ENCODE measurements at places on chromosomes 6 and 20.

GRCh38 chr6:104357928-104358327 lies 501.8 kb downstream of the HACE1 start:
- no peak for DNase-seq

DNA sequence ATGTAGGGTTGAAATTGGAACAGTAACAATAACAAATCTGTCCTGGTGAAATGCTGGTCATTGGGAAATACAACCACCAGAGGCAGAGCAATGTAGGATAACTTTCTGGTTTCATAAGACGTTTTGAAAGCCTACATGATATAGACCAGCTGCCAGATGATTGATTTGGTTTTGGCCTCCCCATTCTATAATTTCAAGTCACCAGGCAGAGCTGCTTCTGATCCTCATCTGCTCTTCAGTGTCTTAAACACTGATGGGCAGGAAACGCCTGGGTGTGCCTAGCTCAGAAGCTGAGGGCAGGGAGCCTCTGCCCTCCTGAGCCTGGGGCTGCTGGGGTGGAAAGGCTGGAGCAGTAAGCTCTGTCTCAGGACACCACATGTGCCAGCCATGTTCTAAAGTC lies 24.5 kb downstream of the DHX35 start:
- DNase-seq = no peak

- no peak for DNase-seq
Observed at GRCh38 chr20:17248224-17248623, 21.4 kb downstream of the PCSK2 start.

GRCh38 chr6:157479464-157480303 lies 98.7 kb downstream of the ZDHHC14 start:
- no peak for DNase-seq

DNA sequence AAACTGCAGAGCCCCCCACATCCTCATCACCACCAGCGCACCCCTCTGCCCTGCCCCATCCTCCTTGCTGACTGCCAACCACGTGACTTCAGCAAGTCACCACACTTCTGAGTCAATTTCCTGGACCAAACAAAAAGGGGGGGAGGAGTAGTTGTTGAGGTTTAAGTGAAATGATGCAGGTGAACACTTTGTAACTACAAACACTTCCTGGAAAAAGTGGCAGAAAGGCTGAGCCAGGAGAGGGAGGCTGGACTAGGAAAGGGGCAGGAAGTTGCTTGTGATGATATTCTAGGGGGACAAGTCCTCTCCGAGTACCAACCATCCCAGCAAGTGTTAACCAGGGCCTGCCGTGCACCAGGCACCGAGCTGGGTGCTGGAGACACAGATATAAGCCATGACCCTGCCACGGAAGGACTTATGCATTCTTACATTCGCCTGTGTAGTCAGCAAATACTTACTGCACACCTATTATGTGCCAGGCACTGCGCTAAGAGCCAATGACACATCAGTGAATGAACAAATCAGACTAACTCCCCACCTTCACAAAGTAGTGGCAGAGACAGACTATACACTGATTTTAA lies 67.3 kb downstream of the PREX1 start:
- no peak for DNase-seq

DNA sequence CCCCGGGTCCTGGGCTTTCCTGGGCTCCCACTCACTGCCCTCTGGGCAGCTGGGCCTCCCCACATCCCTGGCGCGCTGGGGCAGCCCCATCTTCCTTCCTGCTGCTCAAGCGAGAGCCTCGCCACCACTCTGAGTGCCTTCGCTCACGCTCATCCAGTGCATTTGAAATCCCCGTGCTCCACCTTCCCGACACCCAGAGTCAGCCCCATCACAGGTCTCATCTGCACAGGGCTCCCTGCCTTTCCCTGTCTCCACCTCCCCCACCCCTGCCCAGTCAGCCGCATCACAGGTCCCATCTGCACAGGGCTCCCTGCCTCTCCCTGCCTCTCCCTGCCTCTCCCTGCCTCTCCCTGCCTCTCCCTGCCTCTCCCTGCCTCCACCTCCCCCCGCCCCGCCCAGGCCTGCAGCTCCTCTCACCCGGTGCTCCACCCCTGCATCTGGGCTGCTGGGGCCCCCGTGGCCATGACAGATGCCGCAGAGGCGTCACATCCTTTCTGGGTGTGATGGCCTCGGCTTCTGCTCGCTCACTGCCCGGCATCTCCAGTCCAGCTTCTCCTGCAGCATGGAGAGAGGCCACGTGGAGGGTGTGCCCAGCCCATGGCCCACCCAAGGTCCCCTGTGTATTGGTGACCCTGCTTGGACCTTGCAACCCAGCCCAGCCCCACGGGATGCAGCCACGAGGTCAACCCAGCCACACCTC lies 9.0 kb upstream of the BHLHE23 start:
- DNase-seq = no peak

DNA sequence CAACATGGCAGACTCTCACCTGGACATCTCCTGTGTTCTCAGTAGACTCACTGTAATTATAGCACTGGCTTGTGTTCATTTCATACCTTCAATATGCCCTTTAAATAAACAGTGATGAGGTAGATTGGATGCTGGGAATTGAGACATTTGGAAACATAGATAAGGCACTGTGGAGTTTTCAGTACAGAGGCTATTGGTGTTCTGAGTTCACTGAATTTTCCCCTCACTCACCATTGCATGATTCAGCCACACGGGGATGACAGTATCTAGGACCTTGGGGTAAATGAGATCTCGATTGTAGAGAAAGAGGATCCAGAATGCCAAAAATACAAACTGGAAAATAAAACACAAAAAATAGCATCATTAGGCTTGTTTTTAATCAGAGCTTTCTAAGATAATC lies 12.6 kb downstream of the ADTRP start:
- DNase-seq = no peak

- no peak for DNase-seq
Observed at GRCh38 chr6:111766201-111766857, 106.9 kb downstream of the FYN start.

GRCh38 chr20:34798871-34799270 lies 26.6 kb downstream of the NCOA6 start:
- DNase-seq = no peak

DNA sequence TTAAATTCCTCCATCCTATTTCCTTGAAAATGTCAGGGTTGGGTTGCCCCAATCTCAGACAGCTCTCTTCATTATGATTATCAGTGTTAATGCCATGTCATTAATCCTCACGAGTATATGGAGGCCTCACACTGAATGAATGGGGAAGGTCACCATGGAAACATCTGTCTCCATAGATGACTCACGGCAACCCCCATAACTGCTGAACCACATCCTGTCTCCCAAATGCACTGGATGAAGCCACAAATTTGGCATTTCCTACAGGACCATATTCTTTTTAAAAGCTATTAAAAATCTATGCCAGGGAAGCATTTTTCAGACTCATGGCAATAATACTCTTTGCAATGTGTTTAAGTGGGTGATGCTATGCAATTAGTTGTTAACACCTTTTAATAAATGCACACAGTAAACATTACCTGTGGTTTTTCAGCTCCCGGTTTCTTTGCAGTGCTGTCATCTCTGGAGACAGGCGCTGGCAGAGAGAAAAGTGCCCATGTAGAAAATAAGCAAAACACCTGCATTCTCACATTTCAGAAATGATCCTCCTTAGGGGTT lies 80.1 kb upstream of the PTPRK start:
- peak; percentile 11 for DNase-seq

All from LoVo (cell line).